ENCODE measurements at places on chromosomes 2 and 18.

DNA sequence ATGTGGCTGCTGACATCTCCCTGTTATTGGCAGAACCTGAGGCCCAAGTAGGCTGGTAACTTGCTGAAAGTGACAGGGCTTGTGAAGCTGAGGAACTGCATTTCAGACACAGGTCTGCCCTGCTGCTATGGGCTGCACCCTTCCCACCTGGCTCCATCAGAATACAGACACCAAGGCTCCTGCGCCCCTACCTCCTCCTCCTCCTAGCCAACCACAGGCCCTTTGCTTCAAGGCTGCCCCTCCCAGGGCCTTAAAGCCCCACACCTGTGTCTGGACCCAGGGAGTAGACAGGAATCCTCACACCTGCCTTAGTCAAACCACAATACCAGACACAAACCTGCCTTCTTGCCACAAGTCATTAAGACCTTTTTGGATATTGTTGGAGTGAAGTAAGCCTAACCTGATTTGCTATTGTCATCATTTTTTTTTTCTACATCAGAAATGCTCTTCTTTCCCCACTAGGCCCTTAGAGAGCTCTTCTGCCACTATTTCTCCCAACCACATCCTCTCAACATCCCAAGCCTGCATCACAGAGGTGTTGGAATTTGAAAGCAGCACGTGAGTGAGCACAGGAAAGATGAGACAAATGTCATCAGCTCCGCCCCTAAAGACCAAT is 489.7 kb downstream of the EIPR1 start:
- DNase-seq, result no peak

DNA sequence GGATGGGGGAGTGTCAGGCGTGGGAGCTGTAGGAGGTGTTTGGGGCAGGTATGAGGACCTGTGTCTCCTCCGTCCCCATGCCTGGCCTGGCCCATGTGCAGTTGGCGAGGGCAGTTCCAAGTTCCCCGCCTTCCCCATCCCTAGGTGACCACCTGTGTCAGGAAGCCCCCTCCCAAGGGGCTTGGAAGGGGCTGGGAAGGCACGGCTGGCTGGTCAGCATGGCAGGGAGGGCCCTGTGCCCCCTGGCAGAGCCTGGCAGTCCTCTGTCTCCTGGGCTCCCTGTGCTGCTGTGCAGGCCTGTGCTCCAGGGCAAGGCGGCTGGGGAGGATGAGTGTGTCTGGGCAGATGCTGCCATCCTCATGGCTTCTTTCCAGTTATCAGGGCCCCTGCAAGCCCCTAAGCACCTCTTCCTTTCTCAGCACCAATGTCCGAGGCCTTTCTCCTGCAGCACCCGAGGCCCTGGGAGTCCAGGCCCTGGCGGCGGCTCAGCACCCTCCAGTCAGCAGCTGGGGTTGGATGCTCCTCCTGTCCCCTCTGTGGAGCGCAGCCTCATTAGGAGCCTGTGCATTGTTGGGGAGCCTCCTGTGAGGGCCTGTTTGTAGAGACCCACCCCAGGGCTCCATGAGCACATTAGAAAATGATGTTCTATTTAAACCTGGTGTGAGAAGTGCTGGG is 101.7 kb downstream of the FAM210A start:
- no peak for DNase-seq

GRCh38 chr2:236910781-236911495 is 174.8 kb upstream of the COPS8 start:
- DNase-seq, result no peak

- no peak for DNase-seq
Measured at GRCh38 chr2:175227393-175227792, 45.9 kb upstream of the ATP5MC3 start.

GRCh38 chr2:5561006-5561405 is 131.2 kb upstream of the SOX11 start:
- DNase-seq, result no peak

DNA sequence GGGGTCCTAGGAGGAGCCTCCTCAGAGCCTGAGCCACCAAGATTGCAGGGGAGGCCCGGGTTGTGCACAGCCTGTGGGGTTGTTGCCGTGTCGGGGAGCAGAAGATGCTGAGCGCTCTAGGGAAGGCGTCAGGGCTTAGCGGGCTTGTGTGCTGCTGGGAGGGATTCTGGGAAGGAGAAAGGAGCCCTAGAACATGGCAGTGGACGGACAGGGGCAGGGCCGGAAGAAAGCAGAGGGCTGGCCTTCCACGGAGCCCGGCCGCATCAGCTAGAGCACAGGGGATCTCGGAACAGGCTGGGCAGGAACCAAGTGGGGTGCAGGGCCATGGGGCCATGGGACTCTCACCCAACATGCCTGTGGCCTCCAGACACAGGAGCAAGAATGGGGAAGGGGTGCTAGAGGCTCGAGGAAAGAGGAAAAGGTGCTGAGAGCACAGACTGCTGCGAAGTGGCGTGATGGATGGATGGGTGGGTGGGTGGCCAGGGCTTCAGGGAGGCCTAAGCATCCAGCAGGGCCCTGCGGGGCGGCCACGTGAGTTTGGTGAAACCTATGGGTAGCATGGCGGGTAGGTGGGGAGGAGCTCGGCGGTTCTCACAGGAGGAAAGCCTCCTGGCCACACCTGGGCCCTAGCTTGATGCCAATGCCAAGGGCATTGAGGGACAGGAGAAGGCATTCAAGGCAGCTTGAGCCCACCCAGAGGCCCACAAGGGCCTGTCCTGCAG is 35.8 kb downstream of the MTERF4 start:
- no peak for DNase-seq

DNA sequence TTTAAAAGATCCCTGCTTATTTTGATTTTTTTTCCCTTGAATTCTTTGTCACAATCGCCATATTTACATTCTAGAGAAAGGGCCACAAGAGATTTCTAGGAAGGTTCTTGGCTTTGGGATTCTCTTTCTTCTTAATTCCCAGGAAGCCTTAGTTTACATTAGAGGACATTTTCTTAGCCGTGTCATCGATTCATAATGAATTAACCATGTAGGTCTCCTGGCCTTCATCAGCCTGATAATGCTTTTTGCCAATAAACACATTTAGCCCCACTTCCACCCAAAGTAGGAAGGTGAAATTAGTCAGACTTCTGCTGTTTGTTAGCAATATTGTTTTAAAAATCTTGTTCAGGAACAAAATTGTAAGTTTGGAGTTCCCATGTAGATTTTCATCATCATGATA is 71.3 kb upstream of the LPIN2 start:
- DNase-seq, result no peak

DNA sequence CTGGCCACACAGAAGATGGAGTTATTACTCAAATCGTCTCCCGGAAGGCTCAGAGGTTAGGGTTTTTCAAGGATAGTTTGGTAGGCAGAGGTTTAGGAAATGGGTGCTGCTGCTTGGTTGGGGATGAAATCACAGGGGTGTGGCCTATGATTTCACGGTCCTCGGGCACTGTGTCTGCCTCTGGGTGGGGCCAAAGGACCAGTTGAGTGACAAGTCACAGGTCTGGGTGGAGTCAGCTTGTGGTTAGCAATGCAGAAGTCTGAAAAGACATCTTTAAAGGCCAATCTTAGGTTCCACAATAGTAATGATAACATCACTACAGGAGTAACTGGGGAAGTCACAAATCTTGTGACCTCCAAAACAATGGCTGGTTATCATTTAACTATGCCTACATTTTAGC is 387.8 kb downstream of the ZNF521 start:
- no peak for DNase-seq

GRCh38 chr2:12824778-12825379 is 108.1 kb downstream of the TRIB2 start:
- no peak for DNase-seq

Measured in prostate gland (tissue), 2 donors.